ENCODE measurements at places on chromosomes 13 and 19. TPM values are rescaled to one million over a fixed set of nuclear protein-coding genes. Genes with fewer than 3 reads are reported as not detected.
A peak's percentile ranks its signal among the peaks of the same experiment; 100 is the strongest.

DNAAF3 gene
- 17.3 TPM for total RNA-seq

EFNB2 gene
- total RNA-seq, result 30.0 TPM

- no peak for DNase-seq
Observed at GRCh38 chr19:10378124-10378523, 2.2 kb downstream of the TYK2 start.

GRCh38 chr19:4088975-4089374 lies 22.3 kb upstream of the ZBTB7A start:
- DNase-seq, result peak; percentile 63

Data from HT-29 (cell line).